Fibroblast of skin of left quadriceps (primary cell): ENCODE measurements at places on chromosomes 3 and 15.
A peak's percentile ranks its signal among the peaks of the same experiment; 100 is the strongest.

GRCh38 chr3:117442566-117442965 lies 733.0 kb downstream of the TUSC7 start:
- DNase-seq: no peak

GRCh38 chr15:90869601-90870353 lies 1.4 kb downstream of the FURIN start:
- DNase-seq: peak; percentile 34

GRCh38 chr3:132486099-132486498 lies 68.8 kb downstream of the DNAJC13 start:
- peak; percentile 24 for DNase-seq

GRCh38 chr3:8497582-8497981 lies 4.0 kb upstream of the LMCD1 start:
- DNase-seq: no peak

DNA sequence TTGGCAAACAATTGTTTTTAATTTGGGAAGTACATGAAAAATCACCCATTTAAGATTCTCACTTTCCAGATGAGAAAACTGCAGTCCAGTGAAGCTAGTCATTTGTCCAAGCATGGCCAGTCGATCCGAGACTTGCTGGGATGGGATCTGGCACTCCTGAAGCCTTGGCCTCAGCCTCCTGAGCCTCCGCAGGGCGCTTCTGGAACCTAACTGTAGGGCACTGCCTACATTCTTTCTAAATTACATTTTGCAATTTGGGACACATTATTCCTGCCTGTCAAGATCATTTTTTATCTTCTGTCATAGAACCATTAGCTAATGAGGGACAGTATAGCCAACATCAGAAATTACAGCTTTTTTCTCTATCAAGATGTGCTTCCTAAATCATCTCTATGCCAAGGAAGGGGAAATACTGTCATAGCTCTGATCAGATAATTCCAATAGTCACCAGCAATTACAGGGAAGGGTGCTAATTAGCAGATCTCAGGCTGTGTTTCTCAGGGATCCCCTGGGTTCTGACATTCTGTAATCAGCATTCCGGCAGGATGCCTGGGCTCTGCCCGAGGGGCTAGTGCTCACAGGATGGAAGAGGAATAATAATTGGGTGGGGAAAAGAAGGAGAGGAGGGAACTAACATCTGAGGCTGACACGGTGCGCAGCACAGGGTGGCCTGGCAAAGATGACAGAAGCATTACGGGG lies 28.3 kb downstream of the ANAPC13 start:
- no peak for DNase-seq

- no peak for DNase-seq
Measured at GRCh38 chr3:120622870-120623726, 27.0 kb downstream of the NDUFB4 start.

DNA sequence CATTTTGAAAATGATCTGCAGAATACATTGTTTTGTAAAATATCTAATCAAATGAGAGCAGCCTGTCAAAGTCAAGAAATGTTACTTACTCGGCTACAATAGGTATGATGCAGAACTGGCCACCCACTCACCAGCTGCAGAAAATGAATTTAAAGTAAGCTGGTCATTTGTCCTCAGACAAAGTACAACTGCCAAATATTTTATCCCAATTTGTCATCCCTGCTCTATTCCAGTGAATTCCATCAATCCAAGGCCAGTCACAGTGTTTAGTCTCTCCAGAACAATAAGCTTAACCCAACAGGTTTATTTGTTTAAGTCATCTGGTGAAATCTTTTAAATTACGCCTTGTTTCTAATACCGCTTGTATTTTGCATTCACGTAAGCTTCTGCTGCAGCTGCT lies 46.6 kb upstream of the TCF12 start:
- no peak for DNase-seq

GRCh38 chr3:158710601-158711000 lies 21.7 kb downstream of the RARRES1 start:
- no peak for DNase-seq

DNA sequence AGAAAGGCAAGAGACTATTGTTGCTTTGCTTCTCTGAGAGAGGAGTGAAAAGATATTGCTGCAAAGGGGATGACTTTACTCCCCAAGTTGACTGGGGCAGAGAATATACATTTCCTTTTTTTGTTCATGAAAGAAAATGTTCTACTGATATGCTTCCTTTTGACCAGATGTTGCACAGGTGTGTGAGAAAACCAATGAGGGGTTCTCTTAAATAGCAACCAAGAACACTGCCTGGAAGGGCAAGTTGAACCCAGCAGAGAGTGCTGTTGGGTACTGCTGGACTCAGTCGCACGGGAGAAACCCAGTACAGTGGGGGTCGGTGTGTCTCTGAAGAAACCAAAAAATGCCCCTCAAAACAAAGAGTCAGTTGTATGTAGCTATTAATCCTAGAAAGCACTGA lies 101.2 kb downstream of the CHST2 start:
- no peak for DNase-seq

DNA sequence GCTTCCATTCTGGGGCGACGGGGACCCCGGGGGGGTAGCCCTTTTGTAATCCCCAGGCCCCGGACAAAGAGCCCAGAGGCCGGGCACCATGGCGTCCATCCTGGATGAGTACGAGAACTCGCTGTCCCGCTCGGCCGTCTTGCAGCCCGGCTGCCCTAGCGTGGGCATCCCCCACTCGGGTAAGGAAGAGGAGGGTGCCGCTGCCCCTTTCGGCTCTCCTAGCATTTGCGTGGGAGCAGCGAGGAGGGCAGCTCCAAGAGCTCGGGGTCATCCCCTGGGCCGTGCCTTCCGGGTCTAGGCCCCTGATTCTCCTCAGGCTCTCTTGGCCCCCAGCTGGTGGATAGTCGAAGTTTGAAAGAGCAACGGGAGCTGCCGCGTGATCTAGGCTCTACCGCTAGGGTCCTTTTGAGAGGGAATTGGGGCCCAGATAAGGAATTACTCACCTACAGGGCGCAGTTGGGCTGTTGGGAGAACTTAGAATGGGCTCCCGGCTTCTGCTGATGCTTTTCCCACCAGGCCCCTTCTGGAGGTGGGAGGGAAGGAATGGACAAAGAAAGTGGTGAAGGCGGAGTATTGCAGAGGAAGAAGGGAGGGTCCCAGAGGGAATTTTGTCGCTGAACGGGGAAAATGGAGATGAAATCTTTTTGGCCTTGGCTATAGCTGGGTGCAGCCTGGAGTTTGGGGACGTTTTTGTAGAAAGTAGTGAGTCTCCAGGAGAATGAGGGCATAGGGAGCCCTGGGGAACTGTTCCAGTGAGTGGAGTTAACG lies 615 bp downstream of the VPS18 start:
- DNase-seq: no peak

DNA sequence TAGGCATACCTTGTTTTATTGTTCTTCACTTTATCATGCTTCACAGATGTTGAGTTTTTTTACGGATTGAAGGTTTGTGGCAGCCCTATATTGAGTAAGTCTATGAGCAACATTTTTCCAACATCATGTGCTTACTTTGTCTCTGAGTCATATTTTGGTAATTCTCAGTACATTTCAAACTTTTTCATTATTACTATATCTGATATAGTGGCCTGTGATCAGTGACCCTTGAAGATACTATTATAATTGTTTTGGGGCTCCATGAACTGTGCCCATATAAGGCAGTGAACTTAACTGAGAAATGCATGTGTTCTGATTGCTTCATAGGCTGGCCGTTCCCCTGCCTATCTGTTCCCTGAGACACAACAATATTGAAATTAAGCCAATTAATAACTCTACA lies 42.8 kb upstream of the NSMCE3 start:
- DNase-seq: peak; percentile 59

GRCh38 chr3:76859596-76859995 lies 180.3 kb upstream of the ROBO2 start:
- DNase-seq: no peak

- DNase-seq: no peak
Measured at GRCh38 chr3:27963519-27963918, 241.4 kb upstream of the EOMES start.

DNA sequence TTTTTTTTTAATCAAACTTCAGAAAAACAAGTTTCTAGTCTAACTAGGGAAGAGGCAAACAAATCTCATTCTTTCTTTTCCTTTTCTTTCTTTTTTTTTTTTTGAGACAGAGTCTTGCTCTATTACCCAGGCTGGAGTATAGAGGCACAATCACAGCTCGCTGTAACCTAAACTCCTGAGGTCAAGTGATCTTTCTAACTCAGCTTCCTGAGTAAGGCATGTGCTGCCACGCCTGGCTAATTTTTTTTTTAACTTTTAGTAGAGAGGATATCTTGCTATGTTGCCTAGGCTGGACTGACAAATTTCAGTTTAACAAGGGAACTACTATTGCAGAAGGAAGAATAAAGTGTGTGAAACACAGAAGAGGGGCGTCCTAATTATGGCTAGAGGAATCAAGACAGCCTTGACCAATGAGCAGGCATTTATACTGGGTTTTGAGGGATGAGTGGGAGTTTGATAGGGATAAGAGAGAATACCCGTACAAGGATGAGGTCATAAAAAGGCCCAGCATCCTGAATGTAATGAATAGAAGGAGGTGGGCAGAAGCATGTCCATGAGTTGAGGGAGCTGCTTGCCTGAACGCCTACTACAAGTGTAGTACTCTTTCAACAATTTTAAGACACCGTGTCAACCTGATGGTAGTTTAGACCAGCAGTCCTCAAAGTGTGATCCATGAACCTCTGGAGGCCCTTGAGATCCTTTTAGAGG lies 6.7 kb upstream of the ZFAND6 start:
- no peak for DNase-seq

DNA sequence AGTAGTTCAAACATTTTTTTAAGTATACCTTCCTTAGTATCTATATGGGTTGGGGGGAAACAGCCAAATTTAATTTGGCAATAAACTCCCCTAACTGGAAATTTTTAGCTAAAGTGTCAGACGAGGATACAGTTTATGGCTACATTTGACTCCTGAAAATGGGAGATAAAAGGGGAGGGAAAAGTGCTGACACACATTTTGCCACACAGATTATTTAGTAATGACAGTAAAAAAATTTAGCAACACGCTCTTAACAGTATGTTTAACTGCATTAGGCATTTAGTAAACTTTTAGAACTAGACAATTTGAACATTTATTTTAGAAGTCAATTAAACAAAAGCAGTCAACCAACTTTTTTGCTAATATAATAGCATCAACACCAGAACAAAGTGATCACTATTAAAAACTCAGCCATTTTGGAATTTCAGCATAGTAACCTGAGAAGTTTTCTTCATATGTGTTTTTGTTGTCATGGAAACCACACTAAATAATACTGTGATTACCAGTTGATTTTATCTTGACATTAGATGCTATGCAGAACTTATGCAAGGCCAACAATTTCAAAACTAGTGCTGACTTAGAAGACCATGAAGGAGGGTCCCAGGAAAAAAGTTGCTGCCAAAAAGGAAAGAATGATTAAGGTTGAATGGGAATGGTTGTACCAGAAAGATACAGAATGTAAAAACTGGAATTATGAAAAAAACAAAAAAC lies 47.0 kb upstream of the TFG start:
- DNase-seq: no peak

GRCh38 chr3:190092250-190092649 lies 28.4 kb downstream of the P3H2 start:
- no peak for DNase-seq

- no peak for DNase-seq
Measured at GRCh38 chr3:128946411-128946810, 47.5 kb downstream of the CFAP92 start.
